ENCODE measurements at places on chromosomes 11 and 22. TPM values are rescaled to one million over a fixed set of nuclear protein-coding genes. Genes with fewer than 3 reads are reported as not detected.

OR5A2 gene
- total RNA-seq, result not detected

TRIM49 gene
- total RNA-seq, result not detected

GRCh38 chr11:765025-765801 is 12.1 kb downstream of the GATD1 start:
- peak; percentile 92 for DNase-seq

- no peak for DNase-seq
Measured at GRCh38 chr11:73367482-73368024, 8.6 kb upstream of the RELT start.

- no peak for DNase-seq
Measured at GRCh38 chr11:115477410-115477809, 26.8 kb downstream of the CADM1 start.

- DNase-seq, result no peak
Measured at GRCh38 chr11:124197999-124198398, 14.9 kb downstream of the OR10D3 start.

- DNase-seq, result no peak
Measured at GRCh38 chr11:44351006-44351660, 41.2 kb upstream of the ALX4 start.

Measured in endodermal cell (in vitro differentiated cells).